ENCODE measurements at places on chromosomes 16 and 17.

DNA sequence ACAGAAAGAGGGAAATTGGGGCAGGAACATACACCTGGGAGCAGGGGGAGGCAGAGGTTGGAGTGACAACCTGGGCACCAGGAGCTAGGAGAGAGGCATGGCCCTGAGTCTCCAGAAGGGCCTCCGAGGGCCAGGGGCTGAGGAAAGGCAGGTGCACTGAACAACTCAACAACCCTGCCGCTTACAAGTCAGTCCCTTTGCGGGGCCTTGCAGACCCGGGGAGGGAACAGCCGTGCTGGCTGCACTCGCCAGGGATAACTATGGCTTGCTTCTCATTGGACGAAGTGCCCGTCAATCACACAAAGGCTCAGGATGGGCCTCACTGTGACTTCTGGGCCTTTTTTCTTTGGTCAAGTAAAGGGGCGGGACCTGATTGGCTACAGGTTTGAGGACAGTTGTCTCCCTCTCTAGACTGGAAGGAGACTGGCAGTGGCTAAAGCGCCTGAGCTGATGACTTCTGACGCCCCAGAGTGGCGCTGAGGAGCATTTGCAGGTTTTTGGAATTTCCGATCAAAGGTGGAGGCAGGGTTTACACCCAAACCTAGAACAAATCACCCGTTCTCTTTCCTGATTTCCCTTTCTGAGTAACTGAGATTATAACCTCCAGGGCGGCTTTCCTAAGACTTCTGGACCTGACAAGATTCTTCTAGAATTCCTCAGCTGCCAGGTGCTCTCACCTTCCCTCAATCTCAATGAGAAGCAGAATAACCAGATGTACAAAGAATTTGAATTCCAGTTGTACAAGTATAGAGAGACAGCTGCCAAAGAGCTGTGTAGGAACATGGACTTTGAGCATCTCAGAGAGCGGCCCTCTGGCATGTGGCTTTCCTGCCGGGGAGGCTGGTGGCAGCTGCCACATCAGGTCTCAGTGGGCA is 27.6 kb upstream of the ST6GALNAC2 start:
- no peak for DNase-seq

DNA sequence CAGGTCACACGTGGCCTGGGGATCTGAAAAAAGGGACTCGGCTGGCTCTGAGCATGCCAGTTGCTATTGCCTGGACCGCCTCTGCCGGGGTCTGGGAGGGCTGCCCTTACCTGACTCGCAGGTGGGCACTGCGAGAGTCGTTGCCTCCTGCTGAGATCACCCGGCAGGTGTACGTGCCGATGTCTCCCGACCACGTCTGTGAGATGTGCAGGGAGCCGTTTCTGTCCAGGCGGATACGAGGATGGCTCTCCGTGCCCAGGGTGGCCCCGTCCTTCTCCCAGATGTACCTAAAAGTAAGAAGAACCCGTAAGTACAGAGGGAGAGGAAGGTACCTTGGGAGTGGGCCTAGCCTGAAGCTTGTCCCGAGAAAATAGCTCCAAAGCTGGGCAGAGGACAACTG is 112.0 kb upstream of the CDC42EP4 start:
- DNase-seq = no peak

GRCh38 chr17:79979221-79979741 is 56.4 kb downstream of the TBC1D16 start:
- no peak for DNase-seq

- no peak for DNase-seq
Measured at GRCh38 chr17:75614006-75614405, 19.2 kb upstream of the SMIM5 start.

GRCh38 chr17:1082579-1082978 is 85.7 kb downstream of the TIMM22 start:
- no peak for DNase-seq

- no peak for DNase-seq
Measured at GRCh38 chr17:39450051-39450450, 1.0 kb downstream of the MED1 start.

DNA sequence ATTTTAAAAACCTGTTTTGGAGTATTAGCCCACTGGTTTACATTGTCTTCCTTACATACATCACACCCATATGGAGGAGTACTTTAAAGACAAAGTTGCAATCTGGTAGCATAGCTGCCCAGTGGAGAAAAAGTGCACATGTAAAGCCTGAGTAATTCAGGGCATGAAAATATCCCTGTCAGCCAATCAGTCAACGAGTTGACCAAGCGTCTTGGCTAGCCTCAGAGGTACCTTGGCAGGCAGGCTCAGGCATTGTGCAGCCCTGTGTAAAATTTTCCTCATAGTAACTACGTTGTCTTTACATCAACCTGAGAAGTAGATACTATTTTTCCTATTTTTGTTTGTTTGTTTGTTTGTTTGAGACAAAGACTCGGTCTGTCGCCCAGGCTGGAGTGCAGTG is 339.0 kb downstream of the CDH13 start:
- DNase-seq = no peak

GRCh38 chr17:76650504-76650903 is 6.9 kb upstream of the ST6GALNAC1 start:
- no peak for DNase-seq

Measured in NCI-H1048 (cell line).